ENCODE measurements at places on chromosomes 7 and 10.

- no peak for DNase-seq
Measured at GRCh38 chr10:88545359-88545758, 37.8 kb downstream of the RNLS start.

- DNase-seq, result peak; percentile 41
Measured at GRCh38 chr10:6445671-6446316, 134.3 kb downstream of the PRKCQ start.

DNA sequence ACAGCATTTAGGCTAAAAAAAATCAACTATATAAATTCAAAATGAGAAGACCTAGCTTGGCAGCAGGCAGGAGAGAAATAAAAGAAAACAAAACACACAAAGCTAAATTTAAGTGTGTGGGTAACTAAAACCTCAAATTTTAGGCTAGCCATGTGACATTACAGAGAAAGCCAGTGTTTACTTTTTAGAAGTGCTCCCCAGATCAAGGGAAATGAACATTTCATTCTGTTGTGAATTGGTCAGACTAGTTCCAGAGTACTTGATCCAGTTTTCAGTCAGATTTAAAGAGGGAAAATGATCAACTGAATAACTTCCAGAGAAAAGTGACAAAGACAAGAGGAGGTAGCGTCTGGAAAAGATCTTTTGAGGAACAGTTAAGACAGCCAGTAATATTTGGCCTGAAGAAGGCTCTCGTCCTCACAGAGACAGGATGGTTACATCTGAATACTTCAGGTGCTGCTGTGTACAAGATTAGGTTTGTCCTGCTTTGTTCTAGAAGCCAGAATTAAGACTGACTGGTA lies 563.4 kb downstream of the KCNMA1 start:
- DNase-seq, result no peak

DNA sequence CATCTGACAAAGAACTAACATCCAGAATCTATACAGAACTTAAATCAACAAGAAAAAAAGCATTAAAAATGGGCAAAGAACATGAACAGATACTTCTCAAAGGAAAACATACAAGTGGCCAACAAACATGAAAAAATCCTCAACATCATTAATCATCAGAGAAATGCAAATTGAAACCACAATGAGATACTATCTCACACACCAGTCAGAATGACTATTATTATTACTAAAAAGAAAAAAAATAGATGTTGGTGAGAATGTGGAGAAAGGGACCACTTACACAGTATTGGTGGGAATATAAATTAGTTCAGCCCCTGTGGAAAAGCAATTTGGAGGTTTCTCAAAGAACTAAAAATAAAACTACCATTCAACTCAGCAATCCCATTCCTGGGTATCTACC lies 89.1 kb upstream of the ADO start:
- DNase-seq, result no peak

- no peak for DNase-seq
Measured at GRCh38 chr7:103991406-103991805, 1.9 kb upstream of the RELN start.

- DNase-seq, result no peak
Measured at GRCh38 chr10:77636282-77636966, 1.2 kb downstream of the KCNMA1 start.

DNA sequence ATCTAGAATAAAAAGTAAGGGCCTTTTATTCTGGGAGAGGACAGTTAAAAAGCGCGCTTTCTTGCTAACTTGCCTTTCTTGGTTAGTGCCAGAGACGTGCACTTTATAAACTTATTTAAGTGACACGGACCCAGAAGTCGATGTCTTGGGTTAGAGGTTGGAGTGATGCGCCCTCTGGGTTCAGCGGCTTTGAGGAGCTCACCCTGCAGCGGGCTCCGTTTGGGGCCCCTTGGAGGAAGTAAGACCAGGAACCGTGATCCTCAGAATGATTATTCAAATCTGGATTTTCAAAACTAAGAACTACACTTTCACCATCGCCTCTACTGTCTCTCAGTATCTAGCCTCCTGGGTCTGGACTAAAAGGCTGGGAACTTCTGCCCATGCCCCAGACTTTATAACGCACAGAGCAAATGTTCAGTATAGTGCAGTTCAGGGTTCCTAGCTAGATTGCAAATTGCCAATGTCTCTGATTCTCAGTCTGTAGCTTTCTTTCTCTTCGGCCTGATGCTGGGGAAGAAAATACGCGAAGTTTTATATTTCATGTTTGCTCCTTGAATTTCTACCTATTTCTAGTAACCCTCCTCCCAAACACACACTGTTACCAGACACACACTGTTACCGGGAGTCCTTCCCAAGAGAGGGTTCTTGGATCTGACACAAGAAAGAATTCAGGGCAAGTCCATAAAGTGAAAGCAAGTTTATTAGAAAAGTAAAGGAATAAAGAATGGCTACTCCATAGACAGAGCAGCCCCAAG lies 18.6 kb upstream of the SMO start:
- no peak for DNase-seq

GRCh38 chr10:62561151-62561550 lies 187.0 kb downstream of the ZNF365 start:
- DNase-seq, result no peak

DNA sequence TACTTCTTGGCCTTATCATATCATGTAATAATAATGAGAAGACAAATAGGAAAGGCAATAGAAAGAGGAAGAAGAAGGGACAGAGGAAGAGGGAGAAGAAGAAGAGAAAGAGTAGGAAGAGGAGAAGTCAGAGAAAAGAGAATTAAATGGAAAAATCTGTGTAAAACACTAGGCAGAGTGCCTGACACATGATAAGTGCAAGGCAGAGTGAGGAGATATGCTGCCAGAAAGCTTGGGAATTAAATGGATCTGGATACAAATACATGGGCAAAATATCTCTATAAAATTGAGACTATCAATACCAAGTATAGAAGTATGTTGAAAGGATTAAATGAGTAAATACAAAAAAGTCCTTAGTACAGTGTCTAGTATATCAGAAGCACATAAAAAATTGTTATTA lies 124.8 kb downstream of the CACNA2D1 start:
- no peak for DNase-seq

DNA sequence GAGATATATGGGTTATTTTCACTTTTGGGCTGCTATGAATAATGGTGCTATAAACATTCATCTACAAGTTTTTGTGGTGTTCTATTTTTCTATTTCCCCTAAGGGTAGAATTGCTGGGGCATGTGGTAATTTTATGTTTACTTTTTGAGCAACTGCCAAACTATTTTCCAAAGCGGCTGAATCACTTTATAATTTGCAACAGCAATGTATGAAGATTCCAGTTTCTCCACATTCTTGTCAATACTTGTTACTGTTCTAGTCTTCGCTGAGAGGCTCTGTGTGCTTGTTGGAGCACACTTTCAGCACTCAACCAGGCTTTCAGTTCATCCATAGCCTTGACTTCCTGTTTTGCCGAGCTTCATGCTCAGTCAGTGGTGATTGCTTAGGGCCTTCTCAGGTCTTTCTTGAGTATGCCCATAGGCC lies 39.0 kb downstream of the ADK start:
- peak; percentile 38 for DNase-seq

All from iPS-NIHi11 (cell line).